ENCODE measurements at places on chromosomes 5 and 9. TPM values are rescaled to one million over a fixed set of nuclear protein-coding genes. Genes with fewer than 3 reads are reported as not detected.
A peak's percentile ranks its signal among the peaks of the same experiment; 100 is the strongest.

The NEK6 gene
- total RNA-seq = 15.5 TPM

The OTULIN gene
- 37.6 TPM for total RNA-seq

The TRIM36 gene
- total RNA-seq = 2.9 TPM

The EQTN gene
- total RNA-seq = not detected

The SMIM3 gene
- 40.2 TPM for total RNA-seq

- peak overlapping the region; percentile 89 for H3K4me3 ChIP-seq
- peaks cover 11% of the 10 kb centered on the region for H3K36me3 ChIP-seq
- peak; percentile 19 for DNase-seq
- H3K27me3 ChIP-seq = no peaks in the 10 kb centered on the region
Measured at GRCh38 chr9:101398930-101399642, 435 bp downstream of the ZNF189 start.

- H3K27ac ChIP-seq = no peak overlapping the region
- no peak overlapping the region for H3K4me3 ChIP-seq
- H3K36me3 ChIP-seq = no peaks in the 10 kb centered on the region
- DNase-seq = no peak
Measured at GRCh38 chr5:3194684-3195083, 400.9 kb upstream of the IRX1 start.

- no peak for DNase-seq
- H3K4me3 ChIP-seq = no peak overlapping the region
- peaks cover 26% of the 10 kb centered on the region for H3K4me1 ChIP-seq
- H3K27ac ChIP-seq = no peak overlapping the region
Measured at GRCh38 chr5:132268769-132269551, 11.5 kb downstream of the PDLIM4 start.

GRCh38 chr5:39284552-39284951 is 65.2 kb upstream of the FYB1 start:
- no peaks in the 10 kb centered on the region for H3K27me3 ChIP-seq
- DNase-seq = no peak
- no peak overlapping the region for H3K4me3 ChIP-seq

DNA sequence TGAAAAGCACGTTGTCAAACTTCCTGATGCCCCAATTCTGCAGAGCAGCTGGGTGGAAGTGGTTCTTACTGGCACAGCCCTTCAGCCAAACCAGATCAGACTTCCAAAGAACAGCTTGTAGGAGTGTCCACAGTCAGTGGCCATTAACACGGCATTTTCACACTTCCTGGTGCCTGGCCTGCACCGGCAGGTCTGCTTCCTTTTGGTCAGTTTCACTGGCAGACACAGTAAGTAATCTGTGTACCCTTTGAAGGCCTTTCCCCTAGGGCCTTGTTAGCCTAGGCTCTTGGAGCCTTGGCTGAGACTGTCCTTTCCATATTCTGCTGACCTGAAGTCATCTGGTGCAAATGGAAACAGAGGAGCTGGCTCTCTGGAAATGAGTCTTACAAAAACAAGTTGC is 297.5 kb upstream of the TNC start:
- no peaks in the 10 kb centered on the region for H3K4me1 ChIP-seq
- no peaks in the 10 kb centered on the region for H3K36me3 ChIP-seq
- no peak overlapping the region for H3K4me3 ChIP-seq

DNA sequence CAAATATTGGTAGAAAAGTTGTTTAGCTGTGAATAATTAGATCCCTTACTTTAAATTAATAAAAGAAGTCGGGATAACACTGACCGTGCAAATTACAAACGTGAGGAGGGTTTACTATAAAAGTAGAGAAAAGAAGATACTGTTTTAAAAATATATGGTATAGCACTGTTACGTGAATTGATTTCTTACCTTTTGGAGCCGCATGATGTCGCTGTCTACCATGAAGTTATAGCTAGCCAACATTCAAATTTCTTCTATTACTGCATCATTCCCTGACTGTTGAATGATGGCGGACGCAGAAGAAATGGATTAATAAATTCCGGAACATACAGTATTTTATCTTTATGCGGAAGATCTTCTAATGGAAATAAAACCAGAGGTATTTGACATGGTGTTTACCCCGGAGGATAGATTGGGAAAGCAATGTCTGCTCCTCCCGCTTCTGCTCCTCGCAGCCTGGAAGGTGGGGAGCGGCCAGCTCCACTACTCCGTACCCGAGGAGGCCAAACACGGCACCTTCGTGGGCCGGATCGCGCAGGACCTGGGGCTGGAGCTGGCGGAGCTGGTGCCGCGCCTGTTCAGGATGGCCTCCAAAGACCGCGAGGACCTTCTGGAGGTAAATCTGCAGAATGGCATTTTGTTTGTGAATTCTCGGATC is at the start of gene PCDHA6:
PCDHA6 (plus strand) TSS at position 257 of the 658 bp plus-strand sequence; CDS start at position 389, 132 bp downstream.
- no peak within 1 kb of the TSS for H3K4me3 ChIP-seq
- H3K27me3 ChIP-seq = no peaks in the 10 kb centered on the region
- no peak within 1 kb of the TSS for H3K27ac ChIP-seq
- no peaks in the 10 kb centered on the region for H3K4me1 ChIP-seq

GRCh38 chr5:179727106-179727505 is 5.5 kb upstream of the MAML1 start:
- H3K27me3 ChIP-seq = no peaks in the 10 kb centered on the region
- no peak overlapping the region for H3K27ac ChIP-seq
- no peak overlapping the region for H3K4me3 ChIP-seq
- H3K36me3 ChIP-seq = peaks cover 55% of the 10 kb centered on the region

DNA sequence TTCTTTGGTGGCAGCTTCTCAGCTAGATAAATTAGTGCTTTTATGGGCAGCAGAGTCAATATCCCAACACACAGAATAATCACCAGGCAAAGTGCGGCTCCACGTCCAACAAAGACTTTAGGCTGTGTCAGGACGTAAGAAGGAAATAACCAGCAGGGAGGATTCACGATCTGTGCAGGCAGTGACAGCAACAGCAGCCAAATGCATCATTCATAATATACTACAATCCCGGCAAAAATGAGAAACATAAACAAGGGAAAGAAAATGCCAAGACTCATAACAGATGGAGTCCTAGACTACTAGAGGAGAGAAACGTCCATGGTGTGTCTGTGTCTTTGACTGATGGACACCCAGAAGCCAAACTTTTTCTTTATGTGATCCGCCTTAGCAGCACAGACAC is 100.7 kb downstream of the LMNB1 start:
- H3K4me3 ChIP-seq = no peak overlapping the region
- no peak for DNase-seq
- no peaks in the 10 kb centered on the region for H3K27me3 ChIP-seq
- H3K27ac ChIP-seq = no peak overlapping the region

DNA sequence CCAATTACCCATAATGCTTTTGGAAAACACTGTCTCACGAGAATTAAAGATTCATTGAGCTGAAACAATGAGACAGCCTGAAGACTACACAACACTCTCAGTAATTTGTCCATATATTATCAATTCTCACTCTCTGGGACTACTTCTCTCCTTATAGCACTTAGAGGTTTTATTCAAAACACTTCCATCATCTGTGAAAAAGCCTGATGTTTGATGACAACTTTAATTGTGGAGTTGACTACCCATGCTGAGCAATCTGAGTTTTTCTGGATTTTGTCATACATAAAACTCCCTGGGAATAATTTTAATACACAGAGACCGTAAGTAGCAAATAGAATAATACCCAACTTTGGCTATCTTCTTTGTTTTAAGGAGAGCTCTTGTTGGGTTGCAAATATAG is 305.5 kb downstream of the EPB41L4A start:
- peaks cover 10% of the 10 kb centered on the region for H3K4me1 ChIP-seq
- H3K27me3 ChIP-seq = no peaks in the 10 kb centered on the region
- DNase-seq = no peak
- no peak overlapping the region for H3K4me3 ChIP-seq

DNA sequence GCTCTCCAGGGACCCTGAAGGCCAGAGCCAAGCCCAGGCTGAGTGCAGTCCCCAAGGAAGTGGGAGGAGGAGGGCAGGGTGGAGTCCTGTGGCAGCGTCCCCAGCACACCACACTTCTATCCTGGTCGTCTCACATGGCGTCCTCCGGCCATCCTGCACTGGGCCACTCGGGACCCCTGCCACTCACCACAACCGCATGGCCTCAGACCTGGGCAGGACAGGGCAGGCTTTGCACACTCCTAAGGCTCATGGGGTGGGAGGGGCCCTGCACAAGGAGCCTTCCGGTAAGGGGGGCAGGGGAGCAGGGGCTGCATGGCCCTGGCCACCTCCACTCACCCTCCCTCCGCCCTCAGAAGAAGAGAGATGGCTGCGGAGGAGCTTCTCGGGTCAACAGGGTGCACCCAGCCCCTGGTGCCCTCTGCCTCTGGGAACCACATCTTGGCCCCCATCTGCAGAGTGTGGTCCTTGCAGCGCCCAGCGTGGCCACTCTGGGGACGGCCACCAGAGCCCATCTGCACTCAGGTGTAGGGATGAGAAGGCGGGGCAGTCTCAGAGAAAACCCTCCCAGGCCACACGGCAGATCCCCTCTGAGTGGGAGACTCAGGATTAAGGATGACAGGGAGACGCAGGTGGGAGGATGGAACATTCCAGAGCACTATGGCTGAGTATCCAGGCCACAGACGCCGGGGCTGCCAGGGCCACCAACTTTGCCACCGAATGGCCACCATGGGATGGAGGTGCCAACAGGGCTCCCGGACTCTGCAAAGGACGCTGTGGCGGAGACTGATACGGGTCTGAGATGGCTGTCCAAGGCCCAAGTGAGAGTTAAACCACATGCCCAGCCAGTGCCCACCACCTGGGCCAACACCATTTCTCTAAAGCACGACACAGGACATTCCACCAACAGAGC is 7.6 kb downstream of the TPPP start:
- H3K4me3 ChIP-seq = no peak overlapping the region
- peak; percentile 4 for DNase-seq
- H3K36me3 ChIP-seq = no peaks in the 10 kb centered on the region
- no peaks in the 10 kb centered on the region for H3K4me1 ChIP-seq

DNA sequence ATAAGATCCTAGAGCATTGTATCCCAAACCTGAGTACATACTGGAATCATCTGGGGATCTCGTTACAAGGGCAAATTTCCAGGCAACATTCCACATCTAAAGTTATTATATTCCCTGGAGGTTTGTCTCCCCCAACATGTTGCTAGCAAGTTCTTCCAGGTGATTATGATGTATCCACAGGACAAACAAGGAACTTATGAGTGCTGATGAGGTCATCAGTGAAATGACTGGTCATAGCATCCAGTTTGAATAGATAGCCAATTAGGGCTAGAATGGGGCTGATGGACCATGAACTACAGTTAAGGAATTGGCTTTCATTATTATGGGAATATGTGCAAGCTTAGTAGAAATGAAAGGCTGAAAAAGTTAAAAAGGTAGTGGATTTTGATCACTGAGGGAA is 115.2 kb downstream of the CWC27 start:
- H3K27ac ChIP-seq = no peak overlapping the region
- H3K27me3 ChIP-seq = no peaks in the 10 kb centered on the region
- no peak overlapping the region for H3K4me3 ChIP-seq
- no peaks in the 10 kb centered on the region for H3K4me1 ChIP-seq
- DNase-seq = no peak
- H3K36me3 ChIP-seq = no peaks in the 10 kb centered on the region

- no peak overlapping the region for H3K27ac ChIP-seq
- no peaks in the 10 kb centered on the region for H3K27me3 ChIP-seq
- no peaks in the 10 kb centered on the region for H3K36me3 ChIP-seq
- peaks cover 11% of the 10 kb centered on the region for H3K4me1 ChIP-seq
- no peak overlapping the region for H3K4me3 ChIP-seq
Measured at GRCh38 chr5:160197341-160198144, 31.8 kb upstream of the FABP6 start.
